Kidney tubule cell (primary cell): ENCODE measurements at places on chromosomes 7 and 10.

GRCh38 chr10:30553626-30554439 is 75.7 kb downstream of the LYZL2 start:
- peak; percentile 26 for DNase-seq

DNA sequence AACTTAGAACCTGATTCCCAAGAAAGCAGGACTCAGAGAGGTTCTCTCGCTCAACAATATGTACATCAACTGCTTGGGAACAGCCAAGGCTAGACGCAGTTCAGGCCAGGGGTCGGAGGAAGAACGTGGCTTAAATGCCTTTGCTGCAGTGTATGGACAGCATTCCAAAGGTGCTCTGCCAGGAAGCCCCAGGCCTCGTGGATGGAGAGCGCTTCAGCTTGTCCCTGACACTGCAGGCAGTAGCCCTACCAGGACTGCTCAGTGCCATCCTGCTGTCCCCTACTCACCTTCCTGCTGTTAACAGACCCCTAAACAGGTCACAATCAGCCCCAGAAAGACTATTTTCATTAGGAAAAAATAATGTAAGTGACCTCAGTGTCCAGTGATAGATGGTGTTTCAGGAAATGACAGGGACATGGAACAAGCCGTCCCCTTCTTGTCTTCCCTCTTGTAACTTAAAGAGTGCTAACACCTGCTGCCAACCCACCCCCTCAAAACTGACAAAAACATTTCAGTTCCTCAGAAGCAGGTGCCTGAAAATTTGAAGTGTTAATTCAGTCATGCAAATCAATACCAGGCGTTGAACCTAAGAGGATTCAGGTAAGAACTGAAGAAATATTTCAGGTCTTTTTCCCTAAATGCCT is 16.5 kb downstream of the CREB3L2 start:
- no peak for DNase-seq

- peak; percentile 77 for DNase-seq
These were observed 73.7 kb upstream of the SKAP2 start for GRCh38 chr7:26937939-26938623.

DNA sequence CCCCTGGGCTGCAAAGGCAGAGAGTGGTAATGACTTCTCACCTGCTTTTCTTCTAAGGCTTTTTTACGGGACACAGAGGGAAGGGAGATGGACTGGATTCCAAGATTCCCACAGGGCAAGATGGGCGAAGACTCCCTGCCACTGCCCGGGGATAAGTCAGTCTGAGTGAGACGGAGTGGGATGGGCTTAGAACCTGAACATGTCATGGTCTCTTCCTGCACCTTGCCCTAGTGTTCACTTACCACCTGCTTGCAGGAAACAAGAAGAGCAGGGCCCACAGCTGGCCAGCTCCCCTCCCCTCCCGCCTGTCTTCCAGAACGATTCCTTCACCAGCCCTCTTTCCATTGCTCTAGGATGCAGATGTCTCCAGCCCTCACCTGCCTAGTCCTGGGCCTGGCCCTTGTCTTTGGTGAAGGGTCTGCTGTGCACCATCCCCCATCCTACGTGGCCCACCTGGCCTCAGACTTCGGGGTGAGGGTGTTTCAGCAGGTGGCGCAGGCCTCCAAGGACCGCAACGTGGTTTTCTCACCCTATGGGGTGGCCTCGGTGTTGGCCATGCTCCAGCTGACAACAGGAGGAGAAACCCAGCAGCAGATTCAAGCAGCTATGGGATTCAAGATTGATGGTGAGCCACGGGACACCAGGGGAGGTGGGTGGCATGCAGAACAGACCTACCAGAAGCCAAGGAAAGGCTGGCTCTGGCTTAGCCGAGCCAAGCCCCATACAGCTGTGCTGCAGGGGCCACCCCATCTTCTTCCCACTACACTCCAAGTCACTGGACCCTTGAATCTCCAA is 1.3 kb downstream of the SERPINE1 start:
- no peak for DNase-seq

DNA sequence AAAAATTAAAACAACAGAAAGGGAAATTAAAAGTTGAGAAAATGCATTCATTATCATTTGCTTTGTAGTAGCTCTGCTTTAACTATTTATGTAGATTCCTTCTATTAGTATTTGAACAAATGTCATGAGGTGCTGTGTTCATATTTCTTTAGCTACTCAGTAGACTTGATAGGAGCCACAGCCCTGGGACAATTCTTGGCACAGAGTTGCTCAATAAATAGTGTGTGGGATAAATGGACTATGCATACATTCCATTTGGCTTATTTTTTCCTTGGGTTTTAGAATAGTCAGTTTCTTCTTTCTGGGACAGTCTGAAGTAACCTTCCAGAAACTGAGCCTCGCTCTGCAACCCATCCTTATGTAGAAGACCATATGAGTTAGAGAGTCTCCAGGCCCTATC is 13.4 kb downstream of the RPP30 start:
- no peak for DNase-seq

- no peak for DNase-seq
These were observed 252.9 kb downstream of the MAD1L1 start for GRCh38 chr7:1979591-1980560.

- no peak for DNase-seq
These were observed 1020.0 kb upstream of the GHITM start for GRCh38 chr10:83119346-83119745.

DNA sequence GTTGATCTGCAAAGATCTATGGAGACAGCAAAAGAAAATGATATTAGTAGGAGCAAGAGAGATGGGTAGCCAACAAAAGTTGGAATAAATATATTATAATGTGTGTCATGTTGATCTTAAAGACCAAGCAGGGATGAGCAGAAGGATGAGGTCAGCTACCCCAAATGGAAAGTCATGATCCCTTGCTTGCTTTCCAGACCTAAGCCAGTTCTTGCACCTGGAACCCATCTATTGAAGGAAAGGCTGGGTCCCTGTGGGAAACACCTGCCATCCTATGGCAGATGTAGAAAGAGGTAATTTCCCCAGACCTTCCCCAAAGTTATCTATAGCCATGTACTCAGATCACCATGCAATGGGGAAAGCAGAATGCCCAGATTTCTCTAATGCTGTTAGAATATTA is 52.5 kb downstream of the LYZL2 start:
- no peak for DNase-seq

DNA sequence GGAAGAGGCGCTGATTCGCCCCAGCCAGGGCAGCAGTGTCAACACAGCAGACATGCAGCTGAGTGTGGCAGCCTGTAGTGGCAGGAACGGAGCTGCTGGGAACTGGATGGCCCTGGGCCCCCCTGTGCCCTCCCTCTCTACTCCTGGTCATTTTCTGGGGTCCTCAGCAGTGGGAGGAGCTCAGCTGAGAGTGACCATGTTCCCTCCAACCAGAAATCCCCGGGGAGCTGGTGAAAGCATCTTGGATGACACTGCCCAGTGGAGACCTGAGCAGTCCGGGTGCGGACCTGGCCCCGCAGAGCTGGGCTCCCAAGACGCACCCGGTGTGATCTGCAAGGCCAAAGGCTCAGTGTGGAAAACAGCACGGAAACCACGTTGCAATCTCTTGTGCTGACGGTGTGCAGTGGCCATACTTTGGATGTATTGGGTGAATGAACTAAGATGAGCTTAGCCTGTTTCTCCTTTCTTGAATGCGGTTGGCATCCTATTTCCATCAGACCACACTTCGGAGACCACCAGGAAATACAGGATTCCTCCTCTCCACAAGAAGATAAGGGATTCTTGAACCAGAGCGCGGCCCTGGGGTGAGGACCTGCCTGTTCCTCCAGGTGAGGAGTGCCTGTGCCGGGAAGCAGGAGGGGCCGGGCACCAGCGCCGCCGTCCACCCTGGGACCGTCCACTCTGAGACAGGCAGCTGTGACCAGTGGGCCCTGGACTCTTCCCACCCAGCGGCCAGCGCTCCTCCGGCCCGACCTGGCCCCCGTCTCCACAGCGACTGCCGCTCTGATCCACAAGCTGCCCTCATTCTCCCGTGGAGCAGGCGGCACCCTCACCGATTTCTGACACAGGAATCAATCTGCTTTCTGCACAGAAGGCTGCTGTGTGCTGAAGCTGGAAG is 93.5 kb upstream of the DIP2C start:
- DNase-seq: no peak

DNA sequence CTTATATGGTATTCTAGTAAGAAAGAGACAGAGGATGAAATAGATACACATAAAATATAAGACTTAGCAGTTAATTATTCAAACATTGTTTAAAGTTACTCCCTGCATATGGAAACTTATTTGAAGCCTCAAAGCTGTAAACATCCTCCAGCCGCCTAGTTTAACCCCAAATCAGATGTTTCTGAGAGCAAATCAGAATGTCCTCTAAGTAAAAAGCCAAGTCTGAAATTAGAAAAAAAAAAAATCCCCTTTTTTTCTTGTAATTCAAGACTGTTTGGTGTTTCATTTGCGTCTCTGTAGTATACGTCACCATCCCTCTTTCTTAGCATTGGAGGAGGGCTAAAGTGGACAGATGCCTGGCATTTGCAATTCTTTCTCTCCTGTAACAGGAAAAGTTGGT is 46.4 kb downstream of the TMEM26 start:
- no peak for DNase-seq

GRCh38 chr7:108134486-108134885 is 4.3 kb upstream of the LAMB4 start:
- DNase-seq: no peak

DNA sequence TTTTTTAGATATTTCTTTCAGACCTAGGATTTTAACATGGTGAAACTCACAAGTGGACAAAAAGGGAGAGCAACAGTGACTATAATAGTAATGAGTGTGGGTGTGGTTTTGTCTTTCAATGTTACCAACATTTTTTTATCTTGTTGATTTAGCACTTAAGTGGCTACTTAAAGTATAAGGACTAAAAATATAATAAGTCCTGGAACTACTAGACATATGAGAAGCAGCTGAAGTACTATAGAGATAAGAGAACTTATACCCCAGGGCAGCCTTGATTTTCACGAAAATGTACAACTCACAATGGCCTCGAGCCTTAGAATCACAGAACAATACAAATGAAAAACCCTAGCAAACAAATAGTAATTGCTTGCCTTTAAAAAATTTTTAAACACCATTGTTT is 1151.8 kb downstream of the TYW1 start:
- DNase-seq: no peak

GRCh38 chr10:99619090-99619800 is 994 bp downstream of the SLC25A28 start:
- DNase-seq: peak; percentile 46

- DNase-seq: peak; percentile 27
These were observed 186.4 kb downstream of the KIF20B start for GRCh38 chr10:89887830-89888229.

DNA sequence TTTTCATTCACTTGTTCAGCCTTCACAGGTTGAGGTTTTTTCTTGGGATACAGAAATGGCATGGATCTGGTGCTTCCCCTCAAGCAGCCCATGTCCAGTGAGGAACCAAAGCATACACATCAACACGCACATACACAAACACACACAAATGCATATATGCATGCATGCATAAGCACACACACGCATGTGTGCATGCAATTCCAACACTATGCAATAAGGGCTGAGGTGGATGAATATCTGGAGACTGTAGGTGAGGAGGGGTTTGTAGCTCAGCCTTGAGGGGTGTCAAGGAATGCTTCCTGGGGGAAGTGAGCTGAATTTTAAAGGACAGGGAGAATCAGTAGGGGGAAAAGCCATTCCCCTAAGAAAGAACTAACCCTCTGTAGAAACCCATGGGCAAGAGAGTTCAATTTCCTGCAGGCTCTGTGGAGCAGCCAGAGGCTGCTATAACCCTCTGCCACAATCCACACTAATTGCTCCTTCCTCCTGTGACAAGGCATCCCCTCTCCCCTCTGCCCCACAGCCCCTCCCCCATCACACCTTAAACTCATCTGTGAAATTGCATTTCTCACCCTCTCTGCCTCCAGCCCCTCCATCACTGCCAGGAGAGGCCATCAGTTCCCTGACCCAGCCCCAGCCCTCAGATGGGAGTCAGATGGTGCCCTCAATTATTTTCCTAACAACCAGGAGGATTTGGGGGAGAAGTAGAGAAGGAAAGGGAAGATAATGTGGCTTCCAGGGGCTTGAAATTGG is 316.4 kb downstream of the RPS24 start:
- no peak for DNase-seq

DNA sequence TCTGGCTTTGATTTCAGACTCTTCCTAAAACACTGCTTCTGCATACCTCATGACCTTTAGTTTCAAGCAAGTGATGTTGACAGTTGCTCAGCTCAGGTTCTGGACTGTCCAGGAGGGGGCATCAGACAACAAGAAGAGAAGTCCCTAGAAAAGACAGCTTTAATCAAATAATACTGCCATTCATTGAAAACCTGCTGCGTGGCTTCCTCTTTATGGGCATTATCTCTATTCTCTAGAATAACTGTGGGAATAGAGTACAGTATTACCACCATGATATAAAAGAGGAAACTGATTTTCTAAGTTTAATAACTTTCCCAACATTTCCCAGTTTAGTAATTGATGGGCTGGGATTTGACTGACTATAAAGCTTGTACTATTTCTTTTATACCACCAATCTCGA is 170.4 kb downstream of the SNX13 start:
- peak; percentile 69 for DNase-seq

DNA sequence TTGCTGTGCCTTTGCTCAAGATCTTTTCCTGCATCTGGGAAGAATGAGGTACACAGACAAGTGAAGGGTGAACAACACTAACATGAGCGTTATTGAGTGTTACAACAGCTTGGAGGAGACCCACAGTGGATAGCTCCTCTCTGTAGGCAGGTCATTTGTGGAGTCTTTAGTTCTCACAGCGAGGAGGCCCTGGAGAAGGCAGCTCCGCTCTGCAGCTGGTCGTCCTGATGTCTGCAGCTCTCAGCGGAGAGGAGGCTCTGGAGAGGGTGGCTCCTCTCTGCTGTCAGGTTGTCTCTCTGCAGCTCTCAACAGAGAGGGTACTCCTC is 7.0 kb upstream of the DYNC2I1 start:
- no peak for DNase-seq

GRCh38 chr7:22781230-22781711 is 41.4 kb downstream of the TOMM7 start:
- peak; percentile 69 for DNase-seq

DNA sequence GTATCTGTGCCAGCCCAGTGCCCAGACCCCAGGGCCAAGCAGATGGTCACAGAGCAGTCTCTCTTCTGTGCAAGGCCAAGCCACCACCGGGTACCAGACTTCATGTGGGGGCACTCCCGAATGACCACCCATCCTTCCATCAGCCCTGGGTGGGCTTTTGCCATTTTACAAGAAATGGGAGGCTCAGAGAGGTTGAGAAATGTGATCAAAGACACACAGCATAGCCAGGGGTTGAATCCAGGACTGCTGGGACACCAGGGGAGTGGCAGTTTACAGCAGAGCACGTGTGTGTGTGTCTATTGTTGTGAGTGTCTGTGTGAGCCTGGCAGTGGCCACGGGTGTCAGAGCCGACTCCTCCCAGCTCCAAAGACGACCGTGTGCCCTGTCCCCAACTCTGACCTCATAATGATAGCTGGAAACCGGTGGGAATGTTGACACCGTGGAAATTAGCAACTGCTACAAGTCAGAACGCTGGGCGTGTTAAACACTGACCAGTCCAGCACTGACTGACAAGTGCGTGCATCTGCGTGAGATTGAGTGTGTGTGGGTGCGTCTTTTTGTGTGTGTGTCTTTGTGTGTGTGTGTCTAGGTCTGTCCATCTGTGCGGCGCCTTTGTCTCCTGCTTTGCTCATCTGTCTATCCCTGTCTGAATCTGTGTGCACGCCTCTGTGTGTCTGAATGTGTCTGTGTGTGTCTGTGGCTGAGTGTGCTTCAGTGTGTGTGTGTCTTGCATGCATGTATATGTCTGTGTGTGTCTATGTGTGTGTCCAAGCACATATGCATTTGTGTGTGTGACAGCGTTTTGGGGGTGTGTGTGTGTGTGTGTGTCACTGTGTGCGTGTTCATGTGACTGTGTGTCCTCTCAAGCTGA is 17.2 kb upstream of the SLC29A4 start:
- no peak for DNase-seq
